ENCODE measurements at places on chromosomes 2 and 18.
A peak's percentile ranks its signal among the peaks of the same experiment; 100 is the strongest.

GRCh38 chr2:111664275-111664850 lies 219.6 kb downstream of the ANAPC1 start:
- DNase-seq, result no peak

DNA sequence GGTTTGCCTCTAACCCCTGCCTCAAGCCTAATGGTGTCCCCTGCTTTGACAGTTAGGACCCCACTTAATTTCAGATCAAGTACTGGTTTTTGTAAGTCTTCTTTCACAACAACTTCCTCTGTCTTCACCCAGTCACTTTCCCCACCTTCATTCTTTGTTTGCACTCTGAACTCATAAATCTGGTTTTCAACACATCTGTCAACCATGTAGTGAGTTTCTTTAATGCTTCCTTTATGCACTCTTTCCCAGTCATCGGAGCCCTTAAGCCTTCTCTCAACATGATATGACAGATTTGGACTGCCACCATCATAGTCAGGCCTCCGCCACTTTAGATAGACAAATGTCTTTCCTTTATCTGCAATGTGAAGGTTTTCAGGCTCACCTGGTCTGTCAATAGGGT lies 109.1 kb downstream of the PLEKHA3 start:
- DNase-seq, result no peak

DNA sequence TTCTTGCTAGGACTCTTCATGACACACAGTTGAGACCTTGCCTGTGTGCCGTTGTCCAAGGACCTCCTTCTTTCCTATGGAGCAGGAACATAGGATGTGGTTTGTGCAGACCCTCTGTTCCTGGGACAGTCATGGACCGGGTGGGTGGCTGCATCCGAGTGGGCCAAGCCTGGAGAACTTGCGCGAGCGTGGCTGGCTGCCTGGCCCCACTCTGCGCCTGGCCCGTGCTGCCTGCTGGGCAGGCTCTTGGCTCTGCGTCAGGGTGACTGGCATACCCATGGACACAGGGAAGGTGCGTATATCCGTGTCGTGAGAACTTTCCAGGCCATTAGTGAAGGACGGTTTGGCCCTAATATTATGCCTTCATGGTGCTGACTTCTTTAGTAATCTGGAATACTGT lies 68.2 kb downstream of the DCDC2C start:
- no peak for DNase-seq

- DNase-seq, result no peak
These were observed 127.8 kb downstream of the OSR1 start for GRCh38 chr2:19230626-19231025.

GRCh38 chr2:34447097-34447496 lies 848.0 kb upstream of the FAM98A start:
- DNase-seq, result no peak

GRCh38 chr2:11343650-11344341 lies 640 bp downstream of the ROCK2 start:
- DNase-seq, result peak; percentile 77

DNA sequence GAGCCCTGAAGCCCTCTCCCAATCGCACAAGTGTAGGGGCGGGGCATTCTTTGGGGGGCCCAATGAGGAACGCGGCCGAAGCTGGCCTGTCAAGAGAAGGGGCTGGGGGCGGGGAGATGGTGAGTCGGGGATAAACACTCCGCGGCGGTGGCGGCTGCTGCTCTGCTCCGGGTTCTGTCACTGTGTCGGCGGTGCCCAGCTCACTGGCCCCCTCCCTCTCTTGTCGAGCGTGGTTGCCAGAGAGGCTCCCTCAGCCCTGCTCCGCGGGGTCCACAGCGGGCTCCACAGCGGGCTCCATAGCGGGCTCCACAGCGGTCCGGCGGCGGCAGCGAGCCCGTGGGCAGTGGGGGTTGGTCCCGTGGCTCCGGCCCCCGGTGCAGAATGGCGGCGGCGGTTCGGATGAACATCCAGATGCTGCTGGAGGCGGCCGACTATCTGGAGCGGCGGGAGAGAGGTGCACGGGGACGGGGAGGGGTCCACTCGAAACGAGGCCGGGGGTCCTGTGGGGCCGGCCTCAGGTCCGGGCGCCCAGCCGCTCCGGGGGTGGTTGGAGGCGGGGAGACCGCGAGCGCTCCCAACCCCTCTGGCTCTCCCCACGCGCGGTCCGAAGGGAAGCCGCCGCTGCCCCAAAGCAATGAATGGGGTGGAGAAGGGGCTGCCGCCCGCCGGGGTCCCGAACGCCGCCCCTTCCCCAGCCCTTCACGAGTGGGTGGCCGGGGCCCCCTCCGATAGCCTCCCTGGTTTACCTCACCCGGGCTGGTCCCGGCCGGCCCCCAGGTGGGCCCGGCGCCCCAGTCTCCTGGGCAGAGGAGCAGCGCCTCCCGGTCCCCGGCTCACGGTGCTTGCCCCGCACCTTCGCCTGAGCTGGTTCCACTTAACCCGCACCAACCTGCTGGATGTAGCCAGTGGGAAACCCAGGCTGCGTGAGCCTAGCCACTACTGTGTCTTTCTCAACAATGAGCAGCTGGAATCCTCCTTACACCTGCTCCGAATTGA lies at the start of gene MXD1:
TSS of gene MXD1 (plus strand) at position 160 of the 996 bp plus-strand sequence. CDS start at position 382, 222 bp downstream.
- peak; percentile 61 for DNase-seq

DNA sequence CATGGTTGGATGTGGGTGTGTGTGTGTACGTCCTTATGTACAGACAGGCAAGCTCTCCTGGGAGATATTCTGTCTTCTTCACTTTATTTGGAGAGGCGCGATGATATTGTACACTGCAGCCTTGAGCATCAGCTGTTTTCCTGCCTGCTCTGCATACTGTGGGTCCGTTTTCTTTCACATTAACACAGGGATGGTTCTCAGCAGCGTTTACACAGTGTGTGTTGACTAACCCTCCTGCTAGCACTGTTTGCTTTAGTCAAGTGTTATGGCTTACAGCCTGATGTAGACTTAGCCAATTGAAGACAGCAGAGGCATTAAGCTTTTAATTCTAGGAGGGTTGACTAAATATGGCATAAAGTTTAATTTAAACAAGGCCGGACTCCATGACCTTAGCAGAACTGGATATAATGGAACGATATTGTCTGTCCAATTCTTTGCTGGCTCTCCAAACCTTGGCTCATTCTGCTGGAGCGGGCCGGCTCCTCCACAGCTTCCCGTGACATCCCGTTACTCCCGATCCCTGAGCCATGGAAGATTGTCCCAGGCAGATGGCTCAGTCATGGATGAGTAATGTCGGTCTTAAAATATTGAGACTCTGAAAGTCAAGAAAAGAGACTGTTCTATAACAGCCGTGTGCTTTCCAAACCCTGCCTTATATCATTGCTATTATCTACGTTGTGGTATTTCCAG lies 134.7 kb downstream of the TPGS2 start:
- DNase-seq, result peak; percentile 96

- no peak for DNase-seq
These were observed 123.7 kb downstream of the MYO3B start for GRCh38 chr2:170301626-170302025.

- no peak for DNase-seq
These were observed 1558.6 kb upstream of the NXPH2 start for GRCh38 chr2:140338795-140339194.

DNA sequence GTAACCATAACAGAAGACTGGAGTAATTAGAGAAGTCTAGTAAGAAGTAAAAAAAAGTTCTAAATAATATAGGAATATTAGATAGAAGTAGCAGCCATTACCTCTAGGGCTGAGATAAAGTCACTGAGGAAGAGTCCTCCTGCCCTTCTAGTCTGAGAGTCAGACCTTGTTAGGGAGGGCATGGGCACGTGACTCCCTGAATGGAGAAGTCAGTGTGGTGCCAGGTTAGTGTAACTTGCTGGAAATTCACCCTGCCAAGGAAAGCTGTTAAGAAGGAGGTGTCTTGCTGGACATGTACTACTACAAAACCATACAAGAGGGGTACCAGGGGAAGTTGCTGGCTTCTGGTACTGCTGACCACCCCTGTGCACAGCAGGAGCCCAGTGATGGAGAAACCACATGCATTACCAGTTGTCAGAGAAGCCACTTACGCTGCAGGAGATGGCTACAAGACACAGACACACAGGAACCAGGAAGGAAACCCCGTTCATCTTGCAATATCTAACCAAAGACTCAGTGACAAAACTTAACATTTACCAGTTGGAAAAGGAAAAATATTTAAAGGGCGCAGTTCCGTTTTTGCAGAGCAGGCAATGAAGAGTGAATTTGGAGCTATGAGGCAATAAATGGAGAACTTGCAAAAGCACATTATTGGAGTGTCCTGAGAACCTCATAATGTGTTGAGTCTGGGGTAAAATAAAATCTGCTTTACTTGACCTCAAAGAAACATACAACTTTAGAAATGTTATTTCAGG lies 77.2 kb upstream of the TLK1 start:
- DNase-seq, result no peak

DNA sequence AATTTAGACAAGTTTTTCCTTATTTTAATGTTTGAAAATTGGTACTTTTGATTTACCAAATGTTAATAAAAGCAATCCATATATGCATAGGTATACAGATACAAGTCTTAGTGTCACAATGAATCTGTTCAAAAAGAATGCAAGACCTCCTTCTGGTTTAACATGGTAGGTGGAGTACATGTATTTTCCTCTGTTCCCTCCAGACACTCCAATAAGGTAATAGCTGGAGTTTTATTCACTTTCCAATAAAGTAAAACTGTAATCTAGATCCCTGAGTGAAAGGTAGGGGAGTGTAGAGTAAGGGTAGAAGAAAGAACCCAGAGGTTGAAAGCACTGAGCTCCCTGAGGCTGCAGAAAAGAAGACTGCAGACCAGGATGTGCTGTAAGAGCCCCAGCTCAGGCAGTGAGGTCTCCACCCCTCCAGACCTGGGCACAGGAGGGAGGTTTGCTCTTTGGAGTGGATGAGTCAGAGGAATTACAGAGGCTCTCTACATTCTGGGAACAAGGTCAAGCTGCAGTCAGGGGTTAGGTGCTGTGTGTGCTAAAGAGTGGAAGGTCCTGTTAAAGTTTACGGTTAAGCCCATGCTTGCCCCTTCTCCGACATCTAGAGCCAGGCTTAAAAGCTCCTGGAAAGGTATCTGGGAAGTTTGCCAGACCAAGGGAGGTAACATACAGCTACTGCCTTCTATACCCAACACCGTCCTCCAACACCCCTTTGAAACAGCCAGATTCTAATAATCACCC lies 27.6 kb upstream of the STAT1 start:
- no peak for DNase-seq

DNA sequence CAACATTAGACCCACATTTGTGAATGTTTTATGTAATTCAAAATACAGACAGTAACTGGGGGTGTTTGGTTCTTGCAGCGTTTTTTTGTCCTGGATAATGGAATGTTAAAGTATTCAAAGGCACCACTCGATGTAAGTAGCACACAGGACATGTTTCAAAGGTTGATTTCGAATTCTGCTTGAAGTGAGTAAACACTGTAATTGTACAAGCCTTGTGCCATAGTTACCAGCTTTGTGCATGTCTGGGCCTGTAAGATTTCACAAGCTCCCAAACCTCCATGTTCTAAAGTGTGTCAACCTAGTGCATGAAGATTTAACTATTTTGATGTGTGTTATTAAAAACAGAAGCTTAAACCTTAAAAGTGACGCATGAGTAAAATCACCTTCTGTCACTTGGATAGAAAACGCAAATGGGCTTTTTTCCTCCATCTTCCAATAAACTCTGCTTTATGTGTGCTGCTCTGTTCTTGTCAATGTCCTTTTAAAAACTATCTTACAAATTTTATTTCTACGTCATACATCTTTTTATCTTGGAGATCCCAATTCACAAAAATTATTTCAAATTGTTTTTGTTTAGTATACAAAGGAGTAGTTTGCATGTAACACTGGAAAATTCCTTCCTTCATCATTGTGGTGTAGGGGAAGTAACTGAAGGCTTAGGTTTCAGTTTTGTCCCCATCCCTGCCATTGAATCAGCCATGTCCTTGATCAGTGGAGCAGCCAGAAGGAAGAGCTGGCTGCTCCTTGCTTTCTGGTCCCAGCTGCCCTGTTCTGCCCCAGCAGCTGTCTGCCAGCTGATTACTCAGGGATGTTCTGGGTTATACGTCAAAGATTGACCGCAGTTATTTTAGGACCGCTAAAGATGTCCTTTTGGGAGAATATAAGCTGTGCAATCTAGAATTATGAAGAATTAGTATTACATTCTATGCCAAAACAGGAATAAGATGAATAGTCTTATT lies 119.2 kb downstream of the PRKRA start:
- peak; percentile 64 for DNase-seq

- DNase-seq, result no peak
These were observed 140.9 kb downstream of the SATB2 start for GRCh38 chr2:199316851-199317250.

- DNase-seq, result no peak
These were observed 106.5 kb downstream of the ZNF532 start for GRCh38 chr18:58970943-58971790.

DNA sequence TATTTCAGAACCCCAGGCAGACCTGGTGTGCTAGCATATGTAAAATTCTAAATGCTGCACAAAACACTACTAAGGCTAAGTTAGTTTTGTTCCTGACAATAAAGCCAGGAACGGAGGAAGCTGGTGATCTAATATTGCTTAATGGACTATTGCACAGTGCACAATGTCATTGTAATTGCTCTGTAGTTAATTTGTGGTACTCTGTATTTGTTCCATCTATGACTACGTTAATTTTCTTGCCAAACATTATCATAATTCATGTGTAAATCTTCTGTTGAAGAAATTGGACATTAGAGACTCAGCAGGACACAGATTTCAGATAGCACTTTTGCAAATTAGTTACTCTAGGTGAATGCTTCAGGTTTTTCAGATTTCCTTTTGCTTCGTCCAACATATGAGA lies 232.3 kb downstream of the RIT2 start:
- DNase-seq, result peak; percentile 86

- no peak for DNase-seq
These were observed 20.7 kb downstream of the CCDC150 start for GRCh38 chr2:196660244-196660643.

DNA sequence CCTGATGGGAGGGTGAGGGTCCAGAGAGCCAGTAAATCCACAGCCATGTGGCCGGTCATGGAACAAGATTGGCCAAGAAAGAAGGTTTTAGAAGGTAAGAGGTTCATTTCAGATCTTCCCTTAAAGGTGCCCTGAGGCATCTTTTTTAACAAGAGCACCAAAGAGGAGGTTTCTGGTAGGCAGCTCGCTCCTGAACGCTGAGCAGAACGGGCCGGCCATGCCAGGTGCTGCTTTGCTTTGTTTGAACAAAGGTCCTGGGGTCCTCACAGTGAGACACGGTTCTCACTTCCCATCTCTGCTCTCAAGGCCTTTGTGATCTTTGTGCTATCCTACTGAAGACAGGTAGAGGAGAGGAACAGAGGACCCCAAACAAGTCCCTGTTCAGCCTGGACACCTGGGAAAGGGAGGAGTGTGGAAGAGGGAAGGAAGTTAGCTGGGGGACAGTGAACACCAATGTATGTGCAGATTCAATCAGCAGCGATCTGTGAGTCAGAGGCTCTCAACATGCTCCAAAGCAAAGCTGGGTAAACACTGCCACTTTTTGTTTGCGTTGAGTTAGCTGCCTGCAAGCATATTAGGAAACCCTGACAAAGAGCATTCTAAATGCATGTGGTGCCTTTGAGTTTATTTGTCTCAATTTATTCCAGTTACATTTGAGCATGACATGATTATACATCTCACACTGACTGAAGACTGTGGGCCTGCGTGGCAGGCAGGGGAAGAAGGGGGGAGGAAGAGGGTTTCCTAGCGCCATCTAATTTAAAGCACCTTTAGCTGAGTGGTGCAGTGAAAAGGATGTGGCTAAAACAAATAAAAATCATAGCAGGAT lies 102.4 kb downstream of the ASB1 start:
- DNase-seq, result no peak

Data from NCI-H1417 (cell line).